Activated naive CD4-positive, alpha-beta T cell treated with Interleukin-2 at 50 U/mL for 16 hours (primary cell): ENCODE measurements at places on chromosomes 6 and 20.

DNA sequence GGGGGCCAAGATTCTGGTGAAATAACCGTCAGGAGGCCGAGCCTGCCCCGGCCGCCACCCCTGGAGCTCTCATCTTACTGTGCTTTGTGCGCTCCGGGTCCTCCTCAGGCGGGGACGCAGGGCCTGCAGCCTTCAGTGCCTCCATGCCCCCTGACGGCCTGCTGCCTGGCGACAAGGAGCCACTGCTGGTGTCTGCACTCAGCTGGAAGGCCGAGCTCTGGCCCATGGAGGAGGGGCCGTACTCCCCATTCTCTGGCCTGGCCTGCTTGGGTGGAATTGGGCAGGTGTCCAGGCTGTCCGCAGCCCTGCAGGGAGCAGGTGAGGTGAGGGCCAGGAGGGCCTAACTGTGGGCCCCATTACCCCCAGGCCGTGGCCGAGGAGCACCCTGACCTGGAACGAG lies 5.3 kb downstream of the ZNF512B start:
- no peak for DNase-seq

- DNase-seq = no peak
These were observed 6.3 kb upstream of the CDSN start for GRCh38 chr6:31126396-31127175.

DNA sequence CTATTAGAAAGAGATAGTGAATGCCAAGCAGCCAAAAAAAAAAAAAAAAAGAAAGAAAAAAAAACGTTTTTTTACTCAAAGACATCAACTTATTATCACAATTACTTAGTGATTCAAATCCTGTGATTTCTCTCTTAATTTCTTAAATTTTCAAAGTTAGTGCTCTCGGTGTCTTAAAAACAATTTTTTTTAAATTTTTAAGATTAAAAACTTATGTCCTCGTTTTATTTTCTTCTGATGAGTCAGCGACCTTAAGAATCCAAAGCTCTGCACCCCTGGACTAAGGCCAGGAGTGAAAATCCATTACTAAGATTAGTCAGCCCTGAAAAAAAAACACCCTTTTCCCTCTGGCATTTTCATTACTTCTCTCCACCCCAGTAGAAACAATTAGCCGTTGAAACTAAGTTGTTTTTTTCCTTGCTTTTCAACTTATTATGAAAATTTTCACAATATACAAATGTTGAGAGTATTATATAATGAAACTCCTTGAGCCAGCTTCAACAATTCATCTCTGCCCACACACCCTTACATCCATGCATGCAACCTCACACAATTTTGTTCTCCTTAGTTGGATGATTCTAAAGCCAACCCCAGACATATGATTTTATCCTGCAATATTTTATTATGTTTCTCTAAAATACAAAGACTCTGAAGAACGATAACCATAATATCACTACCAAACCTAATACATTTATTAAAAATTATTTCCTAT lies 85.6 kb upstream of the CARMIL1 start:
- DNase-seq = no peak

DNA sequence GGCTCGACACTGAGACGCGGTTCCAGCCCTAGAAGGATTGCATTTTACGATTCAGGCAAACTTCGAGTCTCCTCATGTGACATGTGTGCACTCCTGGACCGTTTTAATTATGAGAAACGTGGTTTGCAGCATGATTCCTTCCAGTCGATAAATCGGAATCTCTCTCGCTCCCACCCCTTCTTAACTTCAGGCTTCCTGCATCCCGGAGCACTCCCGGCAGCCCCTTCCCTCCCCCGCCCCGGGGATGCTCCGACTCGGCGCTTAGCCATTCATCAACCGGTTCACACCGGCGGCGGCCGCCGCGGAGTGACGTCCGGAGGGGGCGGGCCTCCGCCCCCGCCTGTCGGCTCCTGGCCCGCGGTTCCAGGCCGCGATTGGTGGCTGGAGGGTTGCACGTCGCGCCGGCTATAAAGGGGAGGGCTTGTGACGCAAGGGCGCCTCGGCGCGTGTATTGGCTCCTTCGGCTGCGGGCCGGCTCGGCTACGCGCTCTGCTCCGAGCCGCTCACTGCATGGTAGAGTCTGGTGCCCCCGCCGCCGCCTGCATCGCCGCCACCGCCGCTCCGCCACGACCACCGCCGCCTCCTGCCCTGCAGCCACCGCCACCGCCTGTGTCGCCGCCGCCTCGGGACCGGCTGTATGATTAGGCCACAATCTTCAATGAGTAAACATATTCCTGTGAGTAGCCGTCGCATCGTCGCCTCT lies at the start of the genes LOC128125822 and PTP4A1:
TSS of gene LOC128125822 (plus strand) at position 437 of the 703 bp plus-strand sequence.
TSS of gene PTP4A1 (plus strand) at position 437 of the 703 bp plus-strand sequence. CDS start 4,401 bp downstream, outside the sequence.
- peak; percentile 96 for DNase-seq

DNA sequence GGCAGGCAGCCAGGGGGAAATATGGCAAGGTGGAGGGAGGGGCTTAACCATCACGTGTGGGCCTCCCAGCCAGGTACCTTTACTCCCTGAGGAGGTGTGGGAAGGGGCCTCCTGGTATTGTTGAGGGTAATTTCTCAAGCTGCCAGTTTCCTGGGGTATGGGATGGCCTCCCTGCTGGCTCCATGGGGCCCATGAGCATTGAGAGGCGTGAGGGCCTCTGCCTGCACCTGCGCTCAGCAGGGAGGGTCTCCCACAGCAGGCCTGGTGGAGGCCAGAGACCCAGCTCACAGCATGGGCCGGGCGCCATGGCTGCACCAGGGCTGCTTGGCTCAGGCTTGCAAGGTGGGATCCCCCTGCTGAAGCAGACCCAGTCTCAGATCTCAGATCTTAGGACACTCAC lies 113.0 kb downstream of the GRM4 start:
- DNase-seq = no peak

- no peak for DNase-seq
These were observed 46.7 kb downstream of the TRERF1 start for GRCh38 chr6:42405021-42405420.

DNA sequence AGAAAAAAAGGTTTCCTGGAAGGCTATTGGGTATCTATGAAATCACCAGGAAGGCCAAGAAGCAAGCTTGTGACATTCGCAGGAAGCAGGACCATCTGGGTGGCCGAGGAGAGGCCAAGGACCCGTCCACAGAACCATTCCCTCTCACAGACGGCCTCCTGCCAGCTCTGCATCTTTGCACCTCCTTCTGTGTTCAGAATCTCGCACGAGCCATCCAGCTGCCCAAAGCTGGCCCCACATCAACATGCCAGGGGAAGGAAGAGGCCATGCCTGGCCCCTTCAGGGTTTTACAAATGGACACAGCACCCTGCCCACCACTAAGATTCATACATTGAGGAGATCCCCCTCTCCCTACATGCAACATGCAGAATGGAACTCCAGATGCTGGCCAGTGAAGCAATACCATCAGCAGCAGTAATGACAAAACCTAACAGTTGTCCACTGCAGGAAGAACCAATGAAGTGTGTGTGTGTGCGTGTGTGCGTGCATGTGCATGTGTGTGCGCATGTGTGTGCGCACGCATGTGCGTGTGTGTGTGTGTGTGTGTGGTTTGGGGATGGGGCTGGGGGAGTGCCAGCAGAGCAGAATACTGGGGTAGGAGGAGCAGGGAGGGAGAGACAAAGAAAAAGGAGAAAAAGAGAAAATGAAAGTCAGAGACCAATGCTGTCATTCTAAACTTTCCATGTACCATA lies 184.2 kb upstream of the FOXQ1 start:
- no peak for DNase-seq

- no peak for DNase-seq
These were observed 16.6 kb downstream of the KDM1B start for GRCh38 chr6:18171871-18172270.

DNA sequence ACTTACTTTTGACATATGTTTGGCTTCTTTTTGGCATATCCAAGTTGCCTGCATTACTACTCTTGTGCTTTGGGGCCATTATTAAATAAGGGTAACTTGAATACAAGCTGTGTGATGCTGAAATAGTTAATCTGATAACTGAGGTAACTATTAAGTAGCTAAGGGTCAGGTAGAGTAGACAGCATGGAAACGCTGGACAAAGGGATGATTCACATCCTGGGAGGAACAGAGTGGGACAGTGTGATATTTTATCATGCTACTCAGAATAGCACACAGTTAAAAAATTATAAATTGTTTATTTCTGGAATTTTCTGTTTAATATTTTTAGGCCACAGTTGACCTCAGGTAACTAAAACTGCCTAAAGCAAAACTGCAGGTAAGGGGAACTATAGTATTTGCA lies 483.9 kb downstream of the RFPL4B start:
- DNase-seq = no peak

DNA sequence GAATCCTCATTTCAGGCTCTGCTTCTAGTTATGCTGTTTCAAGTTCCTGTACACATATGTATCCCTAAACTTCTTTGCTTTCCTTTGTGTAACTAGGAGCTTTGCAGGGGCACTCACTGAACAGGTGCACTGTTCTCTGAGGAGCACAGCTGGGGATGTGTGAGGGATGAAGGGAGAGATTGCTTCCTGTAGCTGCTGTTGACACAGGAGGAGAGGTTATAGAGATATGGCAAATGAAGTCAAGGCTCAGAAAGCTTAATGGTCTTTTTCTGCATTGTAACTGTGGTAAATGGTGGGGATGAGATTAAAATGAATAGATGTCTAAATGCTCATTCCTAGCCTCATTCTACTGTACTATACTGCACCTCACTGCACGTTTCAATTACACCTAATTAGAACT lies 454.3 kb downstream of the BTBD3 start:
- no peak for DNase-seq

- no peak for DNase-seq
These were observed 5.6 kb upstream of the ACSS1 start for GRCh38 chr20:25063546-25063945.

DNA sequence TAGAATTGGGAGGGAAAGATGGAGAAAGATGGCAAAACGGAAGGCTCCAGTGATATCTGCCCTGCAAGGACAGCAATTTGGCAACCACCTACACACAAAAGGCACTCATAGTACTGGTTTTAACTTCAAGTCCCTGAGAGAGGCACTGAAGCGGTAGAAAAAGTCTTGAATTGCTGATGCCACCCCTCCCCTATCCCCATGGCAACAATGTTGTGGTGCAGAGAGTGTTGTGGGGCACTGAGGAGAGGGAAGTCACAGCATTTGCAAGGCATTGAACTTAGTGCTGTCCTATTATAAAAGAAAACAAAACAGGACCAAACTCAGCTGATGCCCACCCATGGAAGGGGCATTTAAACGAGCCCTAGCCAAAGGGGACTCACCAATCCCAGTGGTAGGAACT lies 343.7 kb downstream of the HAO1 start:
- DNase-seq = no peak

DNA sequence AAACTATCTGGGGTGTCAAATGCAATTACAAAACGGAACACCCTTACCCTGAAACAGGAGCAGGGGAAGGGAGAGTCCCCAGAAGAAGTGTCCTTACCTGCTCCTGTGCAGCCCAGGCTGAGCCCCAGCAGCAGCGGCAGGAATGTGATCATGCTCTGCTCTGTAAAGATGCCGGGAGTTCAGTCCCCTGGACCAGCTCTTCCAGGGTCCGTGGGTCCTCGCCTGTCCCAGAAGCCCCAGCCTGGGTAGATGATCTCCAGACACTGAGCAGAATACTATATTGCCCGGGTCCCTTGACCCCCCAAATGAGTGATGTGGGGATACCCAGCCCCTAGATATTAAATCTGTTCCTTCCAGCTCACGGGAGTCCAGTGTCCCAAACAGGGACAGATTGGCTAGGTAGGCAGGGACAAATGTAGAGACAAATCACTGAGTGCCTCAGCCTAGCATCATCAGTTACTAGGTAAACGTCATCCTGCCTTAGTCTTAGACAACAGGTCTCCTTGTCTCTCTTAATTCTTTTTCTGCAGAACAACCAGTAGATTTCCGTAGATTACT lies at the start of gene HLA-DMB:
TSS of gene HLA-DMB (minus strand) at position 373 of the 558 bp plus-strand sequence. CDS start at position 152, 221 bp downstream.
- peak; percentile 34 for DNase-seq

DNA sequence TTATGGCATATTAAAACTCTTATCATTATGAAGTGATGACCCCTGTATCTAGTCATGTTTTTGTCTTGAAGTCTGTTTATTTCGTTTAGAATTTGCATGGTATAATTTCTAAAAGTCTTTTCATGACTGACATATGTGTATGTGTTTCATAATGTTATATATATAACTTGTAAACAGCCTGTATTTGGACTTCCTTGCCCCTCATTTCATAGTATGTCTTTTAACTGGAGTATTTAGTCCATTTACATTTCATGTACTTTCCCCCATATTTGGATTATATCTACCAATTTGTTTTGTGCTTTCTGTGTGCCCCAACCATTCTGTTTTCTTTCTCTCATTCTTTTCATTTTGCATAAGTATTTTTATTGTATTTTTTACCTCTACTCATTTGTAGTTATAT lies 59.0 kb downstream of the SYCP2L start:
- DNase-seq = no peak

DNA sequence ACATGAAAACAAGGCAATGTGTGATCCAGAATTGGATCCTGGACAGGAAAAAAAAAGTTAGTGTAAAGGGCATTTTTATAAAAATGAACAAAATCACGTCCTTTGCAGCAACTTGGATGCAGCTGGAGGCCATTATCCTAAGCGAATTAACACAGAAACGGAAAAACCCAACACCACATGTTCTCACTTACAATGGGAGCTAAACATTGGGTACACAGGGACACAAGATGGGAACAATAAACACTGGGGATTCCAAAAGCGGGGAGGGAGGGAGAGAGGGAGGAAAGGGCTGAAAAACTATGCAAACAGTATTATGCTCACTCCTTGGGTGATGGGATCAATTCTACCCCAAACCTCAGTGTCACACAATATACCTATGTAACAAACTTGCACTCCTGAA lies 91.4 kb upstream of the BTBD3 start:
- no peak for DNase-seq

GRCh38 chr6:139944976-139945375 lies 570.5 kb upstream of the CITED2 start:
- no peak for DNase-seq

GRCh38 chr20:37649017-37649416 lies 44.8 kb upstream of the CTNNBL1 start:
- DNase-seq = no peak

GRCh38 chr6:155408981-155409380 lies 46.7 kb downstream of the NOX3 start:
- no peak for DNase-seq

- no peak for DNase-seq
These were observed 516.5 kb downstream of the PRKN start for GRCh38 chr6:162211022-162211421.

GRCh38 chr6:5241252-5241651 lies 19.5 kb downstream of the LYRM4 start:
- no peak for DNase-seq

DNA sequence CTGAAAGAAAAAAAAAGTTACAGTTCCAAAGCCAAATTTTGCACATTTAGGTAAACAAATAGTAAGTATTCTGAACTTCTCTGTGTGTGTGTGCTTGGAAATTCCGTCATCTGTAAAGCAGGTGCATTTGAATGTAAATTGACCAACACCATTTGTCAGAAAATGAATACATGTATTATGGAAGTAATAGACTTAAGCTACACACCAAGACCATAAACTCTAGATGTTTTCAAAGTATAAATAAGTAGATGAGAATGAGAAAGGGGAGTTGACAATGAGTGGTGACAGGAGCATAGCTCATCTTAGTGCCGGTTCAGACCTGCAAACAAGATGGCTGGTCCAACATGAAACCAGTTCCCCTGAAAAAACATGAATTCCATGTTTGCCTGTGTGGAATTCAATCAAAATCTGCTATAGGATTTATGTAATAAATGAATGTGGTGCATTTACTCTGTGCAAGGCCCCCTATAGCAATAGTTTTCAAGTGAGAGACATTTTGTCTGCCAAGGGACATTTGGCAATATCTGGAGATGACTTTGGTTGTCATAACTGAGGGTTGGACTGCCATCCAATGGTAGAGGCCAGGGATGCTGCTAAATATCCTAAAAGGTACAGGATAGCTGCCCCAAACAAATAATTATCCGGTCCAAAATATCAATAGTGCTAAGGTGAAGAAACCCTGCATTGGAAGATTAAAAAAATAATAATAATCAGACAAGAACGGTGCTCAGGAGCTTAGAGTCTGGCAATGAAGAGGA lies 11.0 kb upstream of the FILIP1 start:
- DNase-seq = no peak
